ENCODE measurements at places on chromosomes 11 and 22.

GRCh38 chr11:102493524-102493923 lies 37.0 kb downstream of the MMP7 start:
- DNase-seq = no peak

GRCh38 chr22:46547179-46547882 lies 9.9 kb upstream of the CELSR1 start:
- no peak for DNase-seq

- no peak for DNase-seq
Measured at GRCh38 chr11:106217456-106217855, 140.0 kb downstream of the AASDHPPT start.

- no peak for DNase-seq
Measured at GRCh38 chr11:2220173-2220771, 48.7 kb upstream of the TH start.

GRCh38 chr11:101555366-101555765 lies 28.4 kb downstream of the TRPC6 start:
- DNase-seq = no peak

DNA sequence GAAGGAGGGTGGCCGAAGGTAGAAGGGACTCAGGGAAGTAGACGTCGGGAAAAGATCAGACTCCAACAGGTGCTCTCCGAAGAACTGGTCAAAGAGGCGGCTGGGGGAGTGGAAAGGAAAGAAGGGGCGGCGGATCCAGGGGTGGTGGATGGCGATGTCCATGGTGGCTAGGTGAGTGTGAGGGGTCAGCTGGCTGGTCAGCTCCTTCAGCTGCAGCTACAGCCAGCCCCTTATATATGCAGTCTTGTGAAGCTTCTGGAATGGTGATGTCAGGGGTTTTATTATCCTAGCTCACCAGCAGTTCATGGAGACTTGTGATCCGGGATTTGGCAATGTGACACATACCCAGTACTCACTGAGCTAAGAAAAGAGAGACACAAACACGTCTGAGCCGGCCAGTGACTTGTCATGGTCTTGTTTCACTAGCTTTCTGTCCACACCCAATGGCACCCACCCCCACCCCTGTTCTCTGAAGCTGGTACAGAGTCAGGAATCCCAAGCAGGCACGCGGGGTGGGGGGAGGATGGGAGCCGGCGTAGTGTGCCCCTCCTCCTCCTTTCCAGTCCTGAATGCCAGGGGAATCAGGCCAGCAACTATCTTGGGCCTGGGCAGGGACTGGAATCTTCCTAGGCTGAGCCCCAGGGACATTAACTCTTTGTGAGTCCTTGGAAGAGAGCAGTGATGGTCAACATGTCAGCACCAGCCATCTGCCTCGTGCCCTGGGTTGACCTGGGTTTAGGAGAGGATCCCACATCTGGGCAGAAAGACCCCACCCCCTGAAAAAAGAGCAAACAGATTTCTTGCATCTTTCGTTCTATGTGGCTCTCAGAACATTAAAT lies at the start of gene CRYAB:
CRYAB (minus strand) TSS at position 208 of the 839 bp plus-strand sequence; CDS start at position 162, 46 bp downstream.
- DNase-seq = no peak

DNA sequence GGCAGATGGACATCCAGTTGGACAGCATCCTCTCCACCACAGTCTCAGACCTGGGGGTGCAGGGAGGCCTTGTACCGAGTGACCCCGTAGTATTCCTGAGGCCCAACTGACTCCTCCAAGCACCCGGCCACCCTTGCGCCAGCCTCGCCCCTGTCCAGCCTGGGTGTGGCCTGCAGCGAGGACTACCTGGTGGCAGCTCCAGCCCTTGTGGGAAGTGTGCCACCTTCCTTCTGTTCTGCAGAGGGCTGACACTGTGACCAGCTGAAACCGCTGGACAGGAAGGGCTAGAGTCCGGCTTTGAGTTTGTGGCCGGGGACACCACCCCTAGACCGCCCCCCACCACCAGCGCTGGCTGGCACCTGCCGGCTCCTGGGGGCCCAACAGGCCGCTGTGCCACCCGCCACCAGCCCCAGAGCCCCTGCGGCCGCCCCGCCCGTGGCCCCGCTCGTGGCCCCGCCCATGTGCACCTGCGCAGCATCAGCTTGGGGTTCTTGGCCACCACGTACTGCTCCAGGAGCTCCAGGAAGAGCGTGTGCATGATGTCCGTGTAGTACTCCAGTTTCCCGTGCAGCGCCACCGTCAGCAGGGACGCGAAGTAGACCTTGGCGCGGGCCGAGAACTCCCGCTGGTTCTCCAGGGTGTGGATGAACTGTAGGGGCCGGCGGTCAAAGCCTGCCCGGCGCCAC lies 10.0 kb upstream of the MAPK11 start:
- no peak for DNase-seq

- DNase-seq = no peak
Measured at GRCh38 chr11:1770528-1770927, 6.8 kb upstream of the CTSD start.
